ENCODE measurements at places on chromosomes 16 and 17.

DNA sequence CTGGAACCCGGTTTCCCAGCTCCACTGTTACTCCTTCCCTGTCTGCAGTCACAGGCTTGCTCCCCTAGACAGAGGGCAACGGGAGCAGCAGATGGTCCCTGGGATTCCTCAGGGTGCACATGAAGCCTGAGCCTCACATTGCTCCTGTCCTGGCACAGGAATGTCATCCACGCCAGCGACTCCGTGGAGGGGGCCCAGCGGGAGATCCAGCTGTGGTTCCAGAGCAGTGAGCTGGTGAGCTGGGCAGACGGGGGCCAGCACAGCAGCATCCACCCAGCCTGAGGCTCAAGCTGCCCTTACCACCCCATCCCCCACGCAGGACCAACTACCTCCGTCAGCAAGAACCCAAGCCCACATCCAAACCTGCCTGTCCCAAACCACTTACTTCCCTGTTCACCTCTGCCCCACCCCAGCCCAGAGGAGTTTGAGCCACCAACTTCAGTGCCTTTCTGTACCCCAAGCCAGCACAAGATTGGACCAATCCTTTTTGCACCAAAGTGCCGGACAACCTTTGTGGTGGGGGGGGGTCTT, 1.6 kb upstream of the DECR2 start:
- DNase-seq: no peak

DNA sequence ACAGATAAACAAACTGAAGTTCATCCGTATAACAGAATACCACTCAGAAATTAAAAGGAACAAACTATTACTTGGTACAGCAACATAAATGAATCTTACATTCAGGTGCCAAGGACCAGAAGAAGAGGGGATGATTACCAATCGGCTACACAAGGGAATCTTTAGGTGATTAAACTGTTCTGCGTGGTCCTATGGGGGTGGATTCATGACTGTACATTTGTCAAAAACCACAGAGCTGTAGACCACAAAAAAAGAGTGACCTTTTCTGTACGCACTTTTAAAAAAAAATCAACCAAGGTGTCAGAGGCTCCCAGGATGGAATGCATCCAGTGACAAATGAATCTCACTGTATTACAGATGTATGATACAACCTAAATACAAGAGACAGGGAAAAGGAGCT, 110.8 kb downstream of the CDYL2 start:
- no peak for DNase-seq

GRCh38 chr17:75036643-75037268, 10.0 kb downstream of the ATP5PD start:
- peak; percentile 95 for DNase-seq

DNA sequence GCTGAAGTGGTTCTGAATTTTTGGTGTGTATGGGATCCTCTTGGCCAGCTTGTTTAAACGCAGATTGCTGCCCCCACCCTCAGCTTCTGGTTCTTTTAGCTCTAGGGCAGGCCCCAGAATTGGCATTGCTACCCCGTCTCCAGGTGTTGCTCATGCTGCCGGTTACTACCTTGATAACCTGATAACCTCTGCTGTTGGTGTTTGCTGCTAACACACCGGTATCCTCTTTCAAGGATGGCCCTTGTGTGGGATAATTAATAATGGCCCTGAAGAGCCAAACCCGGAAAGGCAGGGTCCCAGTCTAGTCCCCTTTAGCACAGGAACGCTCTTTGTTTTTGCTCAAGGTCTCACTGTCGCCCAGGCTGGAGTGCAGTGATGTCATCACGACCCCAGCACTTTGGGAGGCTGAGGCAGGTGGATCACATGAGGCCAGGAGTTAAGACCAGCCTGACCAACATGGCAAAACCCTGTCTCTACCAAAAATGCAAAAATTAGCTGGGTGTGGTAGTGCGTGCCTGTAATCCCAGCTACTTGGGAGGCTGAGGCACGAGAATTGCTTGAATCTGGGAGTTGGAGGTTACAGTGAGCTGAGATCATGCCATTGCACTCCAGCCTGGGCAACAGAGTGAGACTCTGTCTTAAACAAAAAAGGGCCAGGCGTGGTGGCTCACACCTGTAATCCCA, 1.3 kb upstream of the ST3GAL2 start:
- DNase-seq: no peak

GRCh38 chr17:81096741-81097133, 61.8 kb downstream of the BAIAP2 start:
- no peak for DNase-seq

- DNase-seq: no peak
Observed at GRCh38 chr17:29156781-29157180, 23.4 kb downstream of the MYO18A start.

- DNase-seq: peak; percentile 6
Observed at GRCh38 chr16:19167710-19168370, at the start of gene SYT17. TSS of gene SYT17 (plus strand) at chr16:19168240. CDS start at chr16:19168647, 407 bp downstream.

GRCh38 chr16:54236773-54237172, 49.8 kb downstream of the IRX3 start:
- no peak for DNase-seq

- DNase-seq: no peak
Observed at GRCh38 chr16:84471316-84471715, 33.1 kb downstream of the MEAK7 start.

DNA sequence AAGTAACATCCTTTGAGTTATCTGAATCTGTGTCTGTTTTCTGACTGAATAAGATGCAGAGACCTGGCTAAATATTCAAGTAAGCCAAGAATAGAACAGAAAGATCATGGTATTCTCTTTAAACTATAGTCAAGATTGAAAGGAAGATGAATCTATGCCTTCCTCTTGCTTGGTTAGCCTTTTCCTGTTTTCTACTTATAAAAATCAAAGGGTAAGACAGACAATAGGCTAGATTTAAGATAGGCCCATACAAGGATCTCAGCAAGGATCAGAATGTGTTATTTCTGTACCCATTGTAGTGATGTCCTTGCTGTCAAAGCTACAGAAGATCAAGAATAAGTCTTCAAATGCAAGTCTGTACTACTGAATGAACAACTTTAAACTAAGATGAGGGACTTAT, 7.0 kb upstream of the CDR2 start:
- DNase-seq: no peak

Data from CD4-positive, alpha-beta T cell treated with Interleukin-10 for 1 hour (primary cell).